ENCODE measurements at places on chromosomes 5 and 9.
A peak's percentile ranks its signal among the peaks of the same experiment; 100 is the strongest.

- no peak for DNase-seq
Measured at GRCh38 chr5:171845857-171846256, 60.2 kb downstream of the SMIM23 start.

- no peak for DNase-seq
Measured at GRCh38 chr9:79264511-79265355, 307.0 kb upstream of the TLE4 start.

- DNase-seq: no peak
Measured at GRCh38 chr5:474840-475661, 32.1 kb downstream of the EXOC3 start.

DNA sequence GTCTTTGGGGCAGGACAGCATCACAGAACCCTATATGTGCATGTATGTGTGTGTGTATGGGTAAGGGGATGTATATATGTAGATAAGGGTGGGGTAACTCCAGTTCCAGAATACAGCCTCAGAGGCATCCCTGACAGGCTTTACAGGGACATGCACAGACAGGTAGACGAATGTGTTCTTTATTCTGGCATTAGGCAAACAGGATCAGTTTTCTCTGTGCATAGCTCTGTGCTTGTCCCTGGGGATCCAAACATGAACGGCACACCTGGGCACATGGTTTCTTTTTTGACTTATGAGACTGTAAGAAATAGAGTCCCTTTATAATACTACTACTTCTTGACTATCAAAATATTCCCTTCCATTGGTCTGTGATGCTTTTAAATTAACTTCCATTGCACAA is 120.6 kb downstream of the TRIO start:
- DNase-seq: no peak

- DNase-seq: no peak
Measured at GRCh38 chr5:111735583-111736270, 21.3 kb downstream of the NREP start.

DNA sequence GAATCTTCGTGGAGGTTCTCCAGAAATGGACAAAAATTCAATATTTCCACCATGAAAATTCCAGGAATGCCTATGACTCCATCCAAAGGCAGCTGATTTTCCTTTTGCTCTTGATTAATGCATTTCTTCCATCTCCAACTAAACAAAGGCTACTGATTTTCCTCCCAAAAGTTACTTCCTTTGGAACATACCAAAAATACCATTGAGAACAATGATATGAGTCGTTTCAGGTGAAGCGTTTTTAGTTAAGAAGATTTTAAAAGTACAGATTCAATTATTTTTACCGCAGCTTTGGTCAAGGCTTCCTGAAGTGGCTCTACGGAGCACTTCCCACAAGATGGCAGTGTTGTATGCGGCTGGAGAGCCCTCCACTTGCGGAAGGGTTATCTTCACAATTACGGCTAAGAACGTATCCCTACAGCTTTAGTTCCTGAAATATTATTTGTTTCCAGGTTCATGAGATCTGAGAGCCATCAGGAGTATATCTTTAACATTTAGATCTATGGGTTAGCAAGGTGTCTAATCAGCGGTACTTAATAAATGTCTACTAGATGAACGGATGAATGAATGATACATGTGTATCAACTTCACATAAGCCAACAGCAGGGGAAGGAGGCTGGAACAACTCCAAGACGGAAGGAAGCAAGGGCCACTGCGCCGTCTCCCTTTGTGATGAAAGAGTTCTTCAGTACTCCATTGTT is 35.9 kb upstream of the ARSB start:
- no peak for DNase-seq

- DNase-seq: no peak
Measured at GRCh38 chr9:68750786-68751185, 45.7 kb downstream of the PIP5K1B start.

GRCh38 chr9:18988003-18988402 is 45.0 kb downstream of the SAXO1 start:
- DNase-seq: no peak

GRCh38 chr5:80632700-80633099 is 21.8 kb upstream of the MSH3 start:
- DNase-seq: no peak

DNA sequence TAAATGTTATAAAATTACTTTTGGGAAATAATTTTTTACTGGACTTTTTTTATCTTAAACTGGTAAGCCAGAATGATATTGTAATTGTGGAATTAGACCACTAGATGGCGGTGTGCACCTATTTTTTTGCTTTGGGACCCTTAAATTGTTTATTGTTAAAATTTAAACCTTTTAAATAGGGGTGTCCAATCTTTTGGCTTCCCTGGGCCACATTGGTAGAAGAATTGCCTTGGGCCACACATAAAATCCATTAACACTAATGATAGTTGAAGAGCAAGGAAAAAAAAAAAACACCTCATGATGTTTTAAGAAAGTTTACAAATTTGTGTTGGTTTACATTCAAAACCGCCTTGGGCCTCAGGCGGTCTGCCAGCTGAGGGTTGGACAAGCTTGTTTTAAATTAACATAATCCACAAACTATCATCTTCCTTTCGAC is 28.4 kb upstream of the GADD45G start:
- DNase-seq: peak; percentile 38

DNA sequence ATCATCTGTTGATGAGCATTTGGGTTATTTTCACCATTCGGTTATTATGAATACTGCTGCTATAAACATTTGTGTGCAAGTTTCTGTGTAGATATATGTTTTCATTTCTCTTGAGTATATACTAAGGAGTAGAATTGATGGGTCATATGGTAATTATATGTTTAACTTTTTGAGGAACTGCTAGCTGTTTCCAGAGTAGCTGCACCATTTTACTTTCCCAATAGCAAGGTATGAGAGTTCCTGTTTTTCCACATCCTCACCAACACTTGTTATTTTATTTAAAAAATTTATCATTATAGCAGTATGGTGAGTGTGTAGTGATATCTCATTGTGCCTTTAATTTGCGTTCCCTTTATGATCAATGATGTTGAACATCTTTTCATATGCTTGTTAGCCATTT is 29.2 kb downstream of the CD14 start:
- DNase-seq: no peak

GRCh38 chr9:134003237-134003636 is 11.1 kb upstream of the VAV2 start:
- no peak for DNase-seq

DNA sequence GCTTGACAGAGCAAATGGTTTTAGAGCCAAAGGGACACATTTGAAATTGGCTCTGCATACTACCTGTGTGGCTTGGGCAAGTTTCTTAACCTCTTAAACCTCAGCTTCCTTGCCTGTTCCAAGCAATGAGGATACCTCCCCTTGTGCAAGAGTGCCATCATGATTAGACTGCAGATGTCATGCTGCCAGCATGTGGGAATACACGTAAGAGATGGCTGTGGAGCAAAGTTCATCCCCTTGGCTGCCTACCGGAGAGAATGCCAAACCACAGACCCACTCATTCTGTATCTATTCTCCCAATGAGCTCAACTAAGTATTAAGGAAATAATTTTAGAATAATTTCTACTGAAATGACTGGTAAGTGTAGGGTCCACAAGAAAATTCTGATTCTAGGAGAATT is 101.3 kb downstream of the WDR41 start:
- no peak for DNase-seq

DNA sequence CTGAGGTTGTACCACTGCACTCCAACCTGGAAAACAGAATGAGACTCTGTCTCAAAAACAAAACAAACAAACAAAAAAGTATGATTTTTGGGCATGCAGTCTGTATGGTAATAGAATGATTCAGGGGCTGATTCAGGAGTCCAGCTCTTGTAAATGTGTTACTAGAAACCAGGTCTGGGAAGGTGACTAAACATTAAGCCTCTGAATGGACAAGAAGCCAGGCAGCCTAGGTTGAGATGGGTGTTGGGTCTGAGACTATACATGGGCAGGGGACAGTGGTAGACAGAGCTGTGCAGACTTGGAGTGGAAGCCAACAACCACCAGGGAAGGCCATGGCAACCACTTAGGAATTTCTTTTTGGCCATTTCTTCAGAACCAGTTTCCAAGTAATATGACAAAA is 64.9 kb upstream of the TLE1 start:
- DNase-seq: no peak

DNA sequence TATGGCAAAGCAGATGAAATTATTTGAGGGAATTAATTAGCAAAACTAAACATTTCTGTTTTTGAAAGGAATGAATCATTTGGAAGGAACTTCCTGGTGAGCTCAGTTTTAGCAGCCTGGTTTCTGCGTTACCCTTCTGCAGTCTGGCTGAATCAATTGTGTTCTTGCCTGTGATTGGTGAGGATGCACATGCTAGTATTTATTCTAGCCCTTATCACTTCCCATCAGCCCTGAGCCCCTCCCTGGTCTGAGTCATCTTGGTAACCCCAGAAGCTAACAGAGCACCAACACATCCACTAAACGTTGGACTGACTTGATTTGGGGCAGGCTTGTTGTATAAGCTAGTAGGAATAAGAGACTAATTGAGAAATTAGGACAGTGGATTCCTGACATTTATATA is 6.6 kb downstream of the TJP2 start:
- no peak for DNase-seq

DNA sequence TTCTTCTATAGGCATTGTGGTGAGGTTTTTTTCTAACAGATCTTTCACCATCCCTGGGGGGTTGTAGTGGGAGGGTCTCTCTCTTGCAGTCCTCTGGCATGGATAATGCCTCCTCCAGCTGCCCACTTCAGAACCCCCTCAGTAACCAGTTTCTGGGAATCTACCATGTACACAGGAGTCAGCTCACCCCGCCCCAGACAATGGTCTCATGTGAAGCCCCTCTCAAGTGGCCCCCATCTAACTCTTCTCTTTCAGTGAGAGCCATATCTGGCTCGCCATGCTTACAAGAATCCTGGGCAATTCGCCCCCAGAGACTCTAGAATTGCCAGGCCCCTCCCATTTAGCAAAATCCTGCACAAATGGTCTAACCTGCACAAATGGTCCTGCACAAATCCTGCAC is 144.4 kb upstream of the FSTL4 start:
- DNase-seq: no peak

DNA sequence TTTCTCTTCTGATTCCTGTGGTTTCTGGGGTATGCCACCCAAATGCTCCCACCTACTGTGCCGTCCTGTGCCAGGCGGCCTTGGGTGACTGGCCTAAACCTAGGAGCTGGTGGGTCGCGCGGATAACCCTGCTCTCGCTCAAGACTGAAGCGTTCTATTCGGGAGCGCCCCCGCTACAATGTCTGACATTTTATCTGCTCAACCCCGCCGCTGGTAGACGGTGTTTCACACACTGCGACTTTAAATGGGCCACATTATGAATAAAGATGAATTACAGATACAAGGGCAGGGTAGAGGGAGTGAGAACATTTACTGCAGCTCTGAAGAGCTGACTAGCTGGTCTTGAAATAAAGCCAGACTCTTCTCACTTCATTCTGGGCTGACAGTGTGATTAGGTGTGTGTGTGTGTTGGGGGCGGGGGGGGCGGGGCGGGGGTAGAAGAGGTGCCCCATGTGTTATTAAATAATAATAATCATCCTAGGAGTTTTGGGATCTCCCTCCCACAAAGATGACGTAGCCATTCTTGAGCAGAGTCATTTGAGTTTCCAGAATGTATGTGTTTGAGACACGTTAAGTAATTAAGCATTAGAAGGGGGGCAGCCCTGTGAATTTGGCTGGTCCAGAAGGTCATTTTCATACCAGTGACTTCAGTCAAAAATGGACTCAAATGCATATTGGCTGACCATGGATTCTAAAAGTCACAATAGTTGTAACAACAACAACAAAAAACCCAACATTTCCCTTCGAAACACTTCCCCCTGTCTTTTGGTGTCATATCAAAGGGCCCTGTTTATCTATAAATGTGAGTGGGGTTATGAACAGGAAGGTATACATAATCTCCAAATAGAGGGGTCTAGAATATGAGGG is 1.0 kb upstream of the PTCH1 start:
- no peak for DNase-seq

GRCh38 chr5:62354028-62354874 is 48.2 kb downstream of the KIF2A start:
- DNase-seq: peak; percentile 43

GRCh38 chr9:111588846-111589245 is 10.6 kb downstream of the PTGR1 start:
- no peak for DNase-seq

- DNase-seq: no peak
Measured at GRCh38 chr5:58264276-58264675, 195.6 kb downstream of the PLK2 start.

DNA sequence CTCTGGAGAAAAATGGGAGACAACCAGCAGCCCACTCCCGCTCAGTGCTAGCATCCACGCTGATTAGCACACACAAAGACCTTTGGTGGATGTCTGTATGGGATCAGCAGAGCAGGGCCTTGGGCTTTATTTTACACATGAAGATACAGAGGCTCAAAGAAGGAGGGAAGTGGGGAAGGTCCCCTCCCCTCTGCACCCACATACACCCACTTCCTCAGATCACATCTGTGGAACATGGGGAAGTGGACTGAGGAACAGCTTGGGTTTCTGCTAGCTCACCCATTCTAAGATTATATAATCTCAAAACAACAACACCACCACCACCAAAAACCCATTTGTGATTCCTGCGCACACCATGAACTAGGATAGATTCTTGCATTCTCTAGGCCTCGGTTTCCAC is 14.0 kb downstream of the GGTA1 start:
- no peak for DNase-seq

DNA sequence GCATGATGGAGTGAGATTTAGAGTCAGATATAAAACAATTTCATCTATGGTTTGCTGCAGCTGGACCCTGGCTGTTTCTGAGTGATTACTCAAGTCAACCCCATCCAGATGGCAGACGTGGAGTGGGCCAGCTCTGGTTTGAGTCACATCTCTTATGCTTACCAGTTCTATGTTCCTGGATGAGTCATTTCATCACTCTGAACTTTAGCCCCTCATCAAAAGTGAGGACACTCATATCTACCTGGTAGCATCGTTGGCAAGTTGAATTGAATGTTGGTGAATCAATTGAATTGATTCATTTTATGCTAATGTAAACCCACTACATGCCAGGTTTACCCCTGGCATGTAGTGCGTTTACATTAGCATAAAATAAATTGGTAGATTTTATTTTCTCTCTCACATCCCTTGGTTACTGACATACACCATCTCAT is 176.4 kb downstream of the FGF18 start:
- no peak for DNase-seq

DNA sequence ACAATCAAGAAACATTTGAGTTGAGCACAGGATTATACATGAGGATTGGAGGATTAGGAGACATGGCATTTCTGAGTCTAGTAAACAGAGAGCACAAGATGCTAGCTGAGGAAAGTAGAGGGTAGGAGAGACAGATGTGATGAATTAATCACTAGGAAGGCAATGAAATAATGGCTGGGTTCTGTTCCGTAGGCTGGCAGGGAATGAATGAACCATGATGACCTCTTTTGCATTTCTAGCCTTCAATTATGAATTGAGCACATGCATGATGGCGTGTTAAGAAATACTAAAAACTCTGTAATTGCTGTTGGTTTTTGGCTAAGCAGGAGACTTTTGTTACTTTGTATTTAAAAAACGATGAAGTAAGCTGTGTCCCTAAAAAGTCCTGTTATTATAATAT is 420.0 kb upstream of the TLE4 start:
- DNase-seq: no peak

DNA sequence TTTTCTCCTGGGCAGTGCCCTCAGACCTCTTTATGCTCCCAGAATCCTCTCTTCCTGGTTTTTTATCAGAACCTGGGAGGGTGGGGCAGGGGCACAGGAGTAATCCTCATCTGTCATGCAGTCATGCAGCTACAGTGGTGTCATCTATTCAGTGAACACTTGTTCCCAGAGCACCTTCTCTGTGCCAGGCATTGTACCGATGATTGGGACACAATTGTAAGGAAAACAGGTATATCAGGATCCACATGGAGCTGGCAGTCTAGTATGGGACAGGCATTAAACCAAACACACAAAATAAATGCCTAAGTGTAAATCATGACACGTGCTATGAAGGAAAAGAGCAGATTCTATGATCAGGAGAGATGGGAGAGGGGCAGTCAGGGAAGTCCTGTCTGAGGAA is 21.5 kb upstream of the IDNK start:
- no peak for DNase-seq
